CD4-positive, alpha-beta T cell treated with Interleukin-4 for 4 hours (primary cell): ENCODE measurements at places on chromosomes 12 and 14.

- no peak for DNase-seq
Observed at GRCh38 chr12:111991946-111992345, 21.0 kb downstream of the TMEM116 start.

DNA sequence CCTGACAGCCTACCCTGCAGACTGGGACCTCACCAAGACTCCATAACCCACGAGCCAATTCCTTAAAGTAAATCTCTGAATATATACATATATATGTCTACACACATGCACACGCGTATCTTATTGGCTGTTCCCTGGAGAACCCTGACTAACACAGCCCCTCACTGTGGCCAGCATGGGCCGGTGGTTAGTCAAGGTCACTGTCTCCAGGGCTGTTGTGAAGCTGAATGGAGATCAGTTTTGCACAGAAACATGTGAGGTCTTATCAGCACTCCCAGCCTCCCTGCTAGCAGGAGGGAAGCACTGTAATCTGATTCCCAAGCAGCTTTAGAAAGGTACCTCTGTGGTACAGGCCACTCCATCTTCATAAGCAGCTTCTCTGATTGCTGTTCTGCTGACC, 46.6 kb upstream of the PLEKHG6 start:
- no peak for DNase-seq

GRCh38 chr12:59929110-59929509, 333.3 kb downstream of the SLC16A7 start:
- no peak for DNase-seq

DNA sequence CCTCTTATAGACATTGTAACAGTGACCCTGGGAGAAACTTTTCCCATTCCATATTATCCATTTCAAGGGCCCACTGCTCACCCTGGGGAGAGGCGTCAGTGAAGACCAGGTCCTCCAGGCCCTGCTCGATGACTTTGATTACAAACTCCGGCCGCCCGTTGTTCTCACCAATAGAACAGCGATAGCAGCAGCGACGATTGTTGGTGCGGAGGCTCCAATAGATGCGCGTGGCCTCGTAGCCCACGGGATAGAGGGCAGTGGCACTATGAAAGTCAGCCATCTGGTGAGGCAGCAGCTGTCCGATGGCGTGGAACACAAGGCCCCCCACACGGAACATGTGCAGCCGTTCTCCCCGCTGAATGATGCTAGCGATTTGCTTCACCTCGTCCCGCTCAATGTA, 7.5 kb upstream of the PRKAG1 start:
- DNase-seq: no peak

GRCh38 chr14:75972801-75973421, 8.9 kb downstream of the TGFB3 start:
- DNase-seq: no peak

- peak; percentile 96 for DNase-seq
Observed at GRCh38 chr12:56338308-56339157, at the start of gene IL23A. TSS of gene IL23A (plus strand) at chr12:56338884. CDS start at chr12:56339045, 161 bp downstream.

DNA sequence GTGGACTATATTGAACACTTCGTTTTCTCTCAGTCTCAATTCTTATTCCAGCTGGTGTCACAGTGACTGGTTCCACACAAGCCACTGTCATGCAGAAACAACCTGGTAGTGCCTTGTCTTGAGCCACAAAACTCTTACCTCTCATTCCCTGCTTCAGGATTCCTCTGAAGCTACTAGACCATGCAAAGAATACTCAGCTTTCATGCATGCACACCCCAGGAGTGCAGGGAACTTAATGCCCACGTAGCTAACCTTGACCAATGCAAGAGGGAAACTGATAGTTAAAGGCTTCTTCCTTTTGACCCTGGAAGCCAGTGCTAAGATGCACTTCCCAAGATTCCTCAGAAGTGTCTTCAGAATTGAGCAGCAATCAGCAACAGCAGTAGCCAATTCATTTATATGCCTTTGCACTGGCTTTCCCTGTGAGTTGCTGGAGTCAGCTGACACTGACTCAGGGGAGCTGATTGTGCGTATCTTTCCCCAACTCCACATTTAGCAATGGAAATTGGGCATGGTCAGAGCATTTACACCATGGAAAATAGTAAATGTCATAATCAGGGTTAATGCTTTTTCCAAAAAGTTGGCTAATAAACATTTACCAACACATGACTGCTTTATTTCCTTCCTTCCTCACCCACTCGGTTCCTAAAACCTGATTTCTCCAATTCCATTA, 113.6 kb upstream of the SLC35F4 start:
- no peak for DNase-seq

DNA sequence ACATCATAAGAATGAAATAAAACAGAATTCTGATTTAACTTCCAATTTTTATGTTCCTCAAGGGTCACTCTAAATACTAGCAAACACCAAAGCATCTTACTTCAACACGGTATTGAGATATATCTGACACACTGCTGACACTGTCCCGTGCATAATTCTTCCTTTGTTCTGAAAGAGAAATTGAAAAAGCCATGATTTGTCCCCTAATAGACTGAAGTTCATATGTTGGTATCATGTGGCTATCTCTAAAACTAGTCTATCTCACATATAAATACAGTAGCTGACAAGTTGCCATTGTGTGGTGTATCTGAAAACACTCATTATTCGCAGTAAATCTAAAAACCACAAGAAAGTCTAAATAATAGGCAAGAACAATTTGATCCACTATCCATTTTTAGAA, 118.4 kb downstream of the EPS8 start:
- DNase-seq: no peak

DNA sequence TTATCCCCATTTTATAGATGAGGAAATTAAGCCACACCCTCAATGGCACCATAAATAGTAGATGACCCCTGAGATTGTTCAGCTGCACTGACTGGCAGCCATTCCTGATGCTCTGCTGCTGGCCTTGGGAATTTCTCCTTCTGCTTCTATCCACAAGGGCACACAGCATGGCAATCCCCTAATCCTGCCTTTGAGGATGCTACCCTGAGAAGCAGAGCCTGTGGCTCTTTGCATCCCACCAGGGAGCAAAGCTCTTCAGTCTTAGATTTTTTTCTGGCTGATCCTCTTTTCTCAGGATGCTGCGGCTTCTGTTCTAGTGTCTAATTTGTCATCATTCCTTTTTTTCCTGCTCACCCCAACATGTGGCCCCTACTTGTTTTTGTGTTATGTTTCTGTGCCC, 114.8 kb downstream of the TMX1 start:
- no peak for DNase-seq

- no peak for DNase-seq
Observed at GRCh38 chr14:104087981-104088850, 2.7 kb downstream of the ASPG start.
